Progenitor cell of endocrine pancreas (in vitro differentiated cells): ENCODE measurements at places on chromosomes 2 and 18. TPM values are rescaled to one million over a fixed set of nuclear protein-coding genes. Genes with fewer than 3 reads are reported as not detected.

- H3K4me3 ChIP-seq = no peak overlapping the region
- no peak overlapping the region for H3K27ac ChIP-seq
- no peaks in the 10 kb centered on the region for H3K36me3 ChIP-seq
- H3K27me3 ChIP-seq = no peaks in the 10 kb centered on the region
- no peak for DNase-seq
- H3K4me1 ChIP-seq = peaks cover 14% of the 10 kb centered on the region
Measured at GRCh38 chr18:65239787-65240186, 511.0 kb upstream of the CDH7 start.

GRCh38 chr2:143501106-143501676, 372.0 kb downstream of the ARHGAP15 start:
- H3K36me3 ChIP-seq = no peaks in the 10 kb centered on the region
- H3K4me1 ChIP-seq = peaks cover 7% of the 10 kb centered on the region
- no peak for DNase-seq
- no peak overlapping the region for H3K4me3 ChIP-seq

DNA sequence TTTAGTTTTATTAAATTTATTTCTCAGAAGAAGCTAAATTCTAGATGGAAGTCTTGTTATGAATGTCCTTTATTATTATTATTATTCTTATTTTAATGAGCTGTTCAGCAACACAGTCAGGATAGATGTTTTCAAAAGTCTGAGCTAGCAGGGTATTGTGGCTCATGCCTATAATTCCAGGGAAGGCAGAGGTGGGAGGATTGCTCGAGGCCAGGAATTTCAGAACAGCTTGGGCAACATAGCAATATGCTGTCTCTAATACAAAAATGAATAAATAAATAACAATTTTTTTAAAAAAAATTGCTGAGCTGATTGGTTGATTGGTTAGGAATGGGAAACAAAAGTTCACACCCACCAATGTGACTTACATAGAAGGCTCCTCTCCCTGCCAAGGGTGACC, 274.1 kb upstream of the CYRIA start:
- H3K4me3 ChIP-seq = no peak overlapping the region
- DNase-seq = no peak
- no peaks in the 10 kb centered on the region for H3K27me3 ChIP-seq
- H3K27ac ChIP-seq = no peak overlapping the region
- H3K4me1 ChIP-seq = peaks cover 2% of the 10 kb centered on the region

DNA sequence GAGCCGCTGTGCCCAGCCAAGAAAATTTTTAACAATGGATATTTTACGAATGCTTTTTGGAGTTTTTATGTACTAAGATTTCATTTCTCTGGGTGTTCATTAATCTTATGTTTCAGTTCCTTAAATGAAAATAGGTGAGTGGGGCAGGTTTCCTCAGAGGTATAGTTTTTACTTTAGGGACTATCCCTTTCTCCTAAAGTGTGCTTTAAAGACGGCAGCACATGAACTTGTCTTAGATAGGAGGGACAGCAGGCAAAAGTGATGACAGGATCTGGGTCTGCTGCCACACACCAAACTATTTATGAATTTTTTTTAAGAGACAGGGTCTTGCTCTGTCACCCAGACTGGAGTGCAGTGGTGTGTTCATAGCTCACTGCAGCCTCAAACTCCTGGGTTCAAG, 8.0 kb upstream of the REL start:
- H3K36me3 ChIP-seq = no peaks in the 10 kb centered on the region
- H3K27ac ChIP-seq = no peak overlapping the region
- H3K4me1 ChIP-seq = no peaks in the 10 kb centered on the region
- no peak overlapping the region for H3K4me3 ChIP-seq

LRATD1 gene
- 148 and 177 TPM in 2 replicates for total RNA-seq

GRCh38 chr2:122132147-122132691, 376.8 kb downstream of the TSN start:
- no peak overlapping the region for H3K27ac ChIP-seq
- H3K4me3 ChIP-seq = no peak overlapping the region
- H3K36me3 ChIP-seq = no peaks in the 10 kb centered on the region
- no peaks in the 10 kb centered on the region for H3K27me3 ChIP-seq
